Common myeloid progenitor, CD34-positive (primary cell): ENCODE measurements at places on chromosomes 6 and 20.

- H3K27ac ChIP-seq: no peak overlapping the region
- H3K4me1 ChIP-seq: no peaks in the 10 kb centered on the region
- no peak overlapping the region for H3K4me3 ChIP-seq
- no peaks in the 10 kb centered on the region for H3K27me3 ChIP-seq
- peaks cover 27% of the 10 kb centered on the region for H3K36me3 ChIP-seq
Measured at GRCh38 chr20:44942264-44942973, 17.8 kb downstream of the TOMM34 start.

- no peaks in the 10 kb centered on the region for H3K36me3 ChIP-seq
- H3K27me3 ChIP-seq: peaks cover 49% of the 10 kb centered on the region
- H3K4me1 ChIP-seq: no peaks in the 10 kb centered on the region
- H3K4me3 ChIP-seq: no peak overlapping the region
- DNase-seq: no peak
Measured at GRCh38 chr20:63060057-63060991, 53.6 kb upstream of the BHLHE23 start.

GRCh38 chr6:11353921-11354389 lies 121.5 kb upstream of the NEDD9 start:
- H3K27me3 ChIP-seq: no peaks in the 10 kb centered on the region
- peaks cover 8% of the 10 kb centered on the region for H3K4me1 ChIP-seq
- peak; percentile 56 for DNase-seq

DNA sequence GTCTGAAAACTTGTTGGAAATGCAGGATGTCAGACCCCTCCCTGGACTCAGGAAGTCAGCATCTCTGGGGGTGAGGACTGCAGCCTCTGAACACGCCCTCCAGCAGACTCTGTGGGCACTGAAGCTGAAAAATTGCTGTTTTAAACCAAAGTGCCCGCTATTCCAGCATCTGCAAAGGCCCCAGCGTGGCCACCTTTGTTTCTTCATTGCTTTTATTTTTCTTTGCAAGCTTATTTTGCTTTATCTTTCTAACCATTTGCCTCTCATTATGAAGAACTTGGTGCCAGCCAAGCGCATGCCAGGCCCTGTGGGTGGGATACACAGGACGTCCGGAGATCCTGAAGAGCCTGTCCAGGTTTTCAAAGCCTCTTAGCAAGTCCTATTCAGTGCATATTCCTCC lies 203.9 kb upstream of the CST7 start:
- H3K27ac ChIP-seq: no peak overlapping the region
- H3K27me3 ChIP-seq: no peaks in the 10 kb centered on the region
- H3K36me3 ChIP-seq: no peaks in the 10 kb centered on the region
- no peak for DNase-seq
- no peak overlapping the region for H3K4me3 ChIP-seq

DNA sequence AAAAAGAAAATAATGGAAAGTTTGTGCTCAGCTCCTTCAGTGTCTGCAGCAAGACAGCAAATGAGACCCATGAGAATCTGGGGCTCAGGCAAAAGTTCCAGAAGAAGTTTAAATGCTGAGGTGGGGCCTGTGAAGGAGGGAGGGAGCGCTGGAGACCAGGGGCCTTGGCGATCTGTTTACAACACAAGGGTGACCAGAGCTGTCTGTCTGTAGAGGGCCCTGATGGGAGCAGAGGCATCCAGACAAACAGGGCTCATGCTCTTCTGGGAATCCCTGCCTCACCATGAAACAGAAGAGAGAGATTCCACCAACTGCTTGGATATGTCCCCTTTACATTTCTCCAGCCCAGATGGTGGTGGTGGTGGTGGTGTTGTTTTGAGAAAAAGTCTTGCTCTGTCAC lies 79.3 kb upstream of the SHLD1 start:
- no peaks in the 10 kb centered on the region for H3K36me3 ChIP-seq
- H3K27me3 ChIP-seq: no peaks in the 10 kb centered on the region
- H3K27ac ChIP-seq: no peak overlapping the region
- no peak overlapping the region for H3K4me3 ChIP-seq

DNA sequence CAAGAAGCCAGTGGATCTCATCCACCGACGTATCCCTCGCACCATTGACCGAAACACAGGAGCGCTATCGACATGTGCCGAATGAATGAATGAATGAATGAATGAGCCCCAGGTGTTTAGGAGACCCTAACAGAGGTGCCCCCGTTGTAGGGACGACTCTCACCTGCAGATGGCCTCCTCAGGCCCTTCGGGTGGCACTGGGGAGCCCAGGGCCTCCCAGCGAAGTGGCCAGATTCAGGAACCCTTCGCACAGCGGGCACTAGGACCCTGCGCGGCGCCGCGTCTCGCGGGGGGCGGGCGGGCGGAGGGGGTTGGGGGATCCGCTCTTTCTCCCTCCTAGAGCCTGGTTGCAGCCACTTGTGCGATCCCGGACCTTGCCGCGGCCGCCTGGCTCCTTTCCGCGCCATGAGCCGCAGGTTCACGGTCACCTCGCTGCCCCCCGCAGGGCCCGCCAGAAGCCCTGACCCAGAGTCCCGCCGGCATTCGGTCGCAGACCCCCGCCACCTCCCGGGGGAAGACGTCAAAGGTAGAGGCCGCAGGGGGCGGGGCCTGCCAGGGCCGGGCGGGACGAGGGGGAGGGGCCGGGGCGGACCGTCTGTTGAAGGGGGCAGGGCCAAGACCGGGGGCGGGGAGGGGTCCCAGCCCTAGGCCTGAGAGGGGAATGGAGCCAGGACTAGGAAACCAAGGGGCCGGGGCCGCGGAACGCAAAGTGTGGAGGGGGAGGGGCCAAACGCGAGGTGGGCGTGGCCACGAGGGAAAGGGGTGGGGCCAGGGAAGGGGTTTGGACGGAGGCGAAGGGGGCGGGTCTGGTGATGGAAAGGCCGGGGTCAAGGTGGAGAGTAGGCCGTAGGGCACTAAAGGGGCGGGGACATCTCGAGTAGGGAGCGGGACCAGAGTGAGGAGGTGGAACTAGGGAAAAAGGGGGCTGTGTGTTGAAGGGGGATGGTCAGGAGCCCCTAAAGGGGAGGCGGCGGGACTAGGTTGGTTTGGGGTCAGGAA lies 7.4 kb upstream of the SLC12A5 start:
- H3K4me1 ChIP-seq: peaks cover 17% of the 10 kb centered on the region
- no peak overlapping the region for H3K27ac ChIP-seq
- peak overlapping the region; percentile 27 for H3K4me3 ChIP-seq
- H3K27me3 ChIP-seq: peaks cover 44% of the 10 kb centered on the region
